Caco-2 (cell line): ENCODE measurements at places on chromosomes 2 and 18.

DNA sequence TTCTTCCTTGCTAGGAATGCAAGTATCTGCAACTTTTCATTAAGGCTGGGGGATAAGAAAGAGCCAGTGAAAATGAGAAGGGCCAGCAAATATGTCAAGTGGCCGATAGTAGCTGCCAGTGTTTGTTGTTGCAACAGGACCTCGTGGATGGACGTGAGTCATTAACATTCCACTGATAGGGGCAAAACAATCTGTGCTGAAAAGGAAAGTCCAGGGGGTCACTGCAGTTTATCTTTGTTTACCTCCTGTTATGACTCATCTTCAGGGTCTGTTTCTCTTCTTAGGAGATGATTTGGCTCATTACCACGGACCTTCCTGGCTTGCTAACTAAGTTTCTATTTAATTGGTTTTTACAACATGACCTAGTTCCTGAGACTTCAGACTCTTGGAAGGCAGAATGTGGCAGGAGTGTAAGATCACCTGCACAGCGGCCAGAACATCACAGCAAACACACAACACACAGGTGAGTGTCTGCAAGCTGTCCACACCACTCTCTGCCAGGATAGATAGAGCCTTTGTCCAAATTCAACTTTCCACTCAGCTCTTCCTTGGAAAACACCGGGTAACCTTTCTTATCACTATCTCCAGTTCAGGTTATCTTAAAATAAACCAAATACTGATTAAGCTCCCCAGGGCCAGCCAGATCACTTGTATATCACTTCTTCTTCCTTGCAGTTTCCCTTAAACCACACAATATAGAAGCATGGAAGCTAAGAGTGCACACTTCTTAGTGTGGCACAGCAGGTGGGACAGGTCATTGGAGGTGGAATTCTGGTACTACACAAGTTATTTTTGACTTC lies 157.5 kb upstream of the LMAN1 start:
- DNase-seq: peak; percentile 70

DNA sequence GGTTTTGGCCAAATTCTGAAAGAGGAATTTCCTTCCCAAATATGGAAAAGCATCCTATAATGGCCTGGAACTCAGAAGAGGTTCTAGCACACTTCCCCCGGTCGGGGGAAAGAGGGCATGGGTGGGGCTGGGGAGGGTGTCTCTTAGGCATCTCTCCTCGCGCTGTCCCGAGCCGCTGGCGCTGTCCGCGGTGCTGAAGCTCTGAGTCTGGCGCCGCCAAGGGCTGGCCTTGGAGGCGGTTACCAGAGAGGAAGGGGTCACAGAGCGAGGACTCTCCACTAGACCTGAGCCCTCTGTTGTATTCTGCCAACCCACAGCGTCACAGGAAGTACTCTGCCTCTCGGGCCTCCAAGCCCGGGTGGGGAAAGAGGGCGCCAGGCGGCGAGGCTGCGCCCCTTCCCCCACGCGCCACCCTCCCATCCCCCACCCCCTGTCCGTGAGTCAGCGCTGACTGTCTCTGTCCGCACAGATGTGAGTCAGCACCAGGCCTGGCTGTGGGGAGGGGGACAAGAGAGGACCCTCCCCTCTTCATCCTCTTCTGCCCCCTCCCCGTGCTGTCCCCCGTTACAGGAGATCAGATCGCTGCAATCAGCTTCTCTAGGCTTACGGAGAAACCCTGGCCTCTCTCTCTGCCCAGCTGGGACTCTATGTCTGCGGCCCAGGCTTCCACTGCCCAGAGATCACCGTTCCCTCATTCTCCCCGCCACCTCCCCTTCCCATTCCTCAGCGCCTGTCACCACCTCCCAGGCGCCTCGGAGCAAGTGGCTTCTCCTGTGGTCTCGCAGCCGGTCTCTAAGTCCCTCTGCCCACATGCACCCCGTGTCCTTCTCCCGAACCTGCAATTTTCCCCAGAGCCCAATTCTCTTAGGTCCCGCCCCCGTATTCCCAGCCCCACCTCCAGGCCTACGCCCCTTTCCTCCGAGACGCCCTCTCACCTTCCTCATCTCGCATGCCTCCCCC lies 779 bp downstream of the PTPRN start:
- peak; percentile 72 for DNase-seq

GRCh38 chr2:183927406-183928325 lies 670.7 kb upstream of the ZNF804A start:
- no peak for DNase-seq

DNA sequence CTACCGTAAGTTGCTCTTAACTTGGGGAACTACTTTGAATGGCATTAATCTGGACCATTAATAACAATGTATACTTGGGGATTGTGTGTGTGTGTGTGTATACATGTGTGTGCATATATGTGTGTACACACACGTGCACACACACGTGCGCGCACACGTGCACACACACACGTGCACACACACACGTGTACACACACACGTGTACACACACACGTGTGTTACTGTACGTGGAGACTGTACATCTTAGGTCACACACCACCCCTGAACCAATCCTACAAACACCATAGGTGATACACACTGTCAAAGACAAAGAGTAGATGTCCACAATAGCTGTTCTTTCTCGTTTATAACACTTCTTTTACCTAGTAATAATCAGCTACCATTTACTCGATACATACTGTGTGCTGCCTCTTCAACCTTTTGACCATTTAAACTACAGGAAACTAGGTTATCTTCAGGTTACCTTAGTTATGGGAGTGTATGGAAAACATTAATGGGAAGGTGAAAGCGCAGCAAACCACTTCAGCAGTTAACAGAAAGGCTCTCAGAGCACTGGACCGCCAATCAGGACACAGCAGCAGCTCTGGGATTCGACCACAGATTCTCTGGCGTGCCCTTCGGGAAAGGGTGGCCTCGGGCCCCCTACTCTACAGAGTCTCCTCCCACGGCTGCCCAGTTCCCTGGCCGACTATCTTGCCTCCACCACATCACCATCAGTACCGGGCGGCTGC lies 894 bp upstream of the GCC2 start:
- peak; percentile 64 for DNase-seq

DNA sequence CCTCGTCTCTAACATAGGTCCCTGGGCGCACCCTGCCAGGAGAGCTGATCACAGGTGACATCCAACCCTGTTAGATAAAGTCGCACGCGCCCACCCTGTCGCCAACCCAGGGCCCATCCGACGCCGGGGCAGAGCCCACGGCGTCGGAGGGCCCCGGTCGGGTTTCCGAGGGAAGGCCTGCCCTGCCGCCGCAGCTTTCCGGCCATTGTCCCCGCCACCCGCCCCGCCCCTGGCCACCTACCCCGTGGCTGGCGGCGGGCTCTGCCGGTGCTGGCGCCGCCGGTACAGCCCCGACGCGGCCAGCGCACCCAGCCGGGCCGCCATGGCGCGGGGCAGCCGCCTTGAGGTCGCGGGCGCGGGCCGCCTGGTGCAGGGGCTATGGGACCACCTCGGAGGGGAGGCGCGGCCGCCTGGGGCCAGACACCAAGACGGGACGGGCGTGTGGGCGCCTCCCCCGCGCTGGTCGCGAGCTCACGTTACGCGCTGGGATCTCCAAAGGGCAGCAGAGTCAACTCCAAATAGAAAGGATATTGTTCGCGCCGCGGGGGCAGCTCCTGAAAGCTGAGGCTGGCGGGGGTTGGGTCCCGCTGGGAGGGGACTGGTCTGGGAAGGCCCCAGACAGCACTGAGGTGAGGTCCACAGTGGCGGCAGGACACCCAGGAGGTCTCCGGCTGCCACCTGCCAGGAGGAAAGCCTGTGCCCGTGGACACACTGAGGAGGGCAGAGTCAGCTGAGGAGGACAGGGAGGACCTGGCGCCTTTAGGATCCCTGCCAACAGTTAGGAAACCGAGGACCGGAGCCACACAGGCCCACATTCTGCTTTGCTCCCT lies 11.1 kb downstream of the LIMS2 start:
- DNase-seq: no peak
